ENCODE measurements at places on chromosomes 1 and 21. TPM values are rescaled to one million over a fixed set of nuclear protein-coding genes. Genes with fewer than 3 reads are reported as not detected.

Gene CELA3A
- polyA plus RNA-seq = not detected

Gene TEKT2
- polyA plus RNA-seq = not detected

Gene CA6
- polyA plus RNA-seq = not detected

Gene E2F2
- not detected for polyA plus RNA-seq

Gene GJC2
- 0.28 TPM for polyA plus RNA-seq

Gene MAPKAPK2
- 3.0 TPM for polyA plus RNA-seq

Gene SH3BP5L
- 1.0 TPM for polyA plus RNA-seq

Gene RAP1A
- polyA plus RNA-seq = 43.6 TPM

Gene RBBP5
- 8.0 TPM for polyA plus RNA-seq

Gene IKBKE
- 1.6 TPM for polyA plus RNA-seq

Gene GBP7
- polyA plus RNA-seq = not detected

Gene HENMT1
- 30.2 TPM for polyA plus RNA-seq

Gene CFHR1
- polyA plus RNA-seq = not detected

Gene SRGAP2B
- 46.7 TPM for polyA plus RNA-seq

Gene ZNF648
- 0.17 TPM for polyA plus RNA-seq

Gene AGO1
- 1.1 TPM for polyA plus RNA-seq

Gene ELAPOR1
- polyA plus RNA-seq = 2.1 TPM

Gene OR2L5
- polyA plus RNA-seq = not detected

Gene EDN2
- not detected for polyA plus RNA-seq

Gene PRDM16
- not detected for polyA plus RNA-seq

Gene CLSTN1
- 81.3 TPM for polyA plus RNA-seq

Gene RHD
- polyA plus RNA-seq = 0.74 TPM

Gene C1orf116
- not detected for polyA plus RNA-seq

Gene ANKRD35
- polyA plus RNA-seq = 0.78 TPM

Gene DUSP23
- 3.0 TPM for polyA plus RNA-seq
